ENCODE measurements at places on chromosomes 5 and 9.

DNA sequence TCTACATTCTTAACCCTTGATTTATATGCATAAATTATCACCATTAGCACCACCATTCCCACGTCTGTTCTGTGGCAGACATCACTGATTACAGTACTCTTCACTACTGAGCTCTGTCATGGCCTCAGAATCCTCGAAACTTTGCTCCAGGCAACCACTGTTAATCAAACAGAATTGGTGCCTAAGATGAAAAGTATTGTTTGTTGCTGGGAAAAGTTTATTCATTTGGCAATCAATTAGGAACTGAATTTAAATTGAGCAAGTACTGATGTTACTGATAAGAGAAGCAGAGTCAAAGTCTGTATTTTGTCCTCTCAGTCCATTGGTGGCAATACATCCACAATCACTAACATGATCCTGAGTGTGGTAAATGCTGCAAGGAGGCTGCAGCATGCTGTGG is 12.8 kb downstream of the SLC1A1 start:
- no peak for DNase-seq

- DNase-seq, result no peak
Measured at GRCh38 chr5:57362951-57363350, 119.7 kb downstream of the ACTBL2 start.

DNA sequence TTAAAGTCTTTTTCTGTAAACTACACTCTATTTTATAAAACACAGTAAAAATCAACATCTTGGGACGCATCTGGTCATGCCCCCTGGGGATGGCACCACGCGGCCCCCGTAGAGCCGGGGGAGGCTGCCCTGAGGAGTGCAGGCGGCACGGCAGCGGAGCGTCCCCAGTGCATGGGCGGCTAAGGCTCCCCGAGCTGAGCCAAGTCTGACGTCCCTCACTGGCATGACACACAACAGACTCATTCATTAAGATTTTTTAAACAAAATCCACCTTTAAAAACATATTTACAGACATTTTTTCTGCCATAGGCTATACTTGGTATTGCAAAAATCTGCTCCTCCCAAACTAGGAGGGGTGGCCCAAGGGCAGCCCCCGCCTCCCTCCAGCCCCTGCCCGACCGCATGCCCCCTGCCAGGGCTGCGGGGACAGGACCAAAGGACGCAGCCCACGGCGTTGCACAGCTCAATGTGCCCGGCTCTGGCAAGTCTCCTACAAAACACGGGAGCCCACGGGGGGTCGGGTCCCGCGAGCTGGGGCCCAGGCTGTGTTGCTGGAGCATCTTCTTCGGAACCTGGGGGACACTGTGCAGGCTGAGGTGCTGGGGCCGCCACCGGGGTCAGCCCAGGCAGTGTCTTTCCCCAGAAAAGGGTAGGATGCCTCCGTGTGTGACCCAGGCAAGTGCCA is 11.8 kb upstream of the SEC16A start:
- DNase-seq, result no peak

GRCh38 chr9:9951556-9952160 is 661.1 kb downstream of the PTPRD start:
- DNase-seq, result no peak

DNA sequence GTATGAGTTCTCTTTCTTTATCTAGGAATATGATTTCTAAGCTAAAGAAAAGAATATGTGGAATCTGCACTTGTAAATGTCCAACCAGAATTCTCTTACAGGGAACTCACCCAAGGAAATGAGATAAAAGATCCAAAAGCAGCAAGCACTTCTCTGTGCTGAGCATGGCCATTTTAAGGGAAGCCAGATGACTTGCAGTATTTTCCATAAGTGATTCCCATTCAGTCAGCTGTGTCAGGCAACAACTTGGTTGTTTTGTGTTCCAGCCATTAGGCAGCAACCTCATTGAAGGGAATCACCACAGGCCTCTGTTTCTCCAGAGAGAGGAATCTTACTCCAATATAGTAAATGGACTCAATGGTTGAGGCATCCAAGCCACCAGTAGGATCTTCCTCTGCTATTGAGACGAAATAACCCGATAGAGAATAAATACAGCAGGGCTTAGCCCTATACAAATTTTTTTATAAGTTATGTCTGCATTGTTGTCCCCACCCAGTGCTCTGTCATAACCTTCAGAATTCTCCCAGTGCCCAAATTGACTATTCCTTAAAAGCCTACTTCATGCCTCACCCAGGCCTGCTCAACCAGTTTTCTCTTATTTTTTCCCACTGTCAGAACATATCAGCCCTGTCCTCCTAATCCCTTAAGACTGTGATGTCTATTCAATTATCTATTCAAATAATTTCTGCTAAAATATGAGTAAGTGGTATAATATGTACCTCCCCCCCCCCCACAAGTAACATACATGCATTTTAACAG is 236.6 kb downstream of the PJA2 start:
- no peak for DNase-seq

DNA sequence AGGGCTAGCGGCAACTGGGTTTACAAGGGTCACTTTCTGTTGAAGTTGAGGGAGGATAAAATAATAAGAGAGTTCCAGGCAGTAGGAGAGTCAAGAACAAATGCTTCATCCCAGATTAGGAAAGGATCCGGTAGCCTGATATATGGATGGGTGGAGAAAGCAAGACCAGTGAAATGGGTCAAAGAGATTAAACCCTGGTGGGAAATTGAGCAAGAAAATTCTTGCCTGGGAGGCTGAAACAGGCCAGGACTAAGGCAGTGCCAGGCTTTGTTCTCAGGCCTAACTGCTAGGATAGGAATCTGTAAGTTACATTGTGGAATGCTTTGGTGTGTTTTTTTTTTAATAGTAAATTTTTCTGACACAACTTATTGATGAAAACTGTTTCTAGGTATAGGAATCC is 257.4 kb upstream of the RFX3 start:
- DNase-seq, result no peak

GRCh38 chr9:81719972-81720371 is 30.6 kb upstream of the TLE1 start:
- no peak for DNase-seq

- no peak for DNase-seq
Measured at GRCh38 chr5:72959257-72959656, 3.4 kb downstream of the FCHO2 start.

DNA sequence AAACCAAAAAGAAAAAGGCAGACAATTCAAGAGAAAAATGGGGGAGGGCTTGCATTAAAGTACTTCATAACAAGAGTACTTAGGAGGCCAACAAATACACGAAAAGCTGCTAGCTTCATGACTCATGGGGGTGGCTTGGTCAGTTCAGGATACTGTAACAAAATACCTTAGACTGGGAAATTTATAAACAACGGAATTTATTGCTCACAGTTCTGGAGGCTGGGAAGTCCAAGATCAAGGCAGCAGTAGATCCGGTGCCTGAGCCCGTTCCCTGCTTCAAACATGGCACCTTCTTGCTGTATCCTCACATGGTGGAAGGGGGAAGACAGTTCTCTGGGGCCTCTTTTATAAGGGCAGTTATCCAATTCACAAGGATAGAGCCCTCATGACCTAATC is 111.4 kb downstream of the C9orf50 start:
- DNase-seq, result no peak

GRCh38 chr5:35741971-35742370 is 114.7 kb upstream of the IL7R start:
- DNase-seq, result no peak

GRCh38 chr9:3497857-3498256 is 27.9 kb downstream of the RFX3 start:
- no peak for DNase-seq

GRCh38 chr5:170353961-170354360 is 35.2 kb downstream of the KCNMB1 start:
- DNase-seq, result no peak

DNA sequence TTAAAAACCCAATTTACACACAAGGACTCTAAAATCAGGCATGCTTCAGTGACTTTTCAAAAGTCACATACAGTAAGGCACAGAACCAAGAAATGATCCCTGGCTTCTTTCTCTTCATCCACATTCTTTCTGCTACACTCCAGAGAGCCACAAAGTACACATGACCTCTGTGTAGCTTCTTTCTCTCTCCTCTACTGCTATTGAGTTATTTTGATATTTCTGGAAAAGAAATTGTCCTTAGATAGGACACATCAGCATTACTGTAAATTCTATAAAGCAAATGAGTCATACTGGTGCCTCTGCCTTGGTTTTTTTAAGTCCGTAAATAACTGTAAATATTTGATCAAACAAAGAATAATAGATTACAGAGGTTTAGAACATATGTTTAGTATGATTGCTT is 96.3 kb downstream of the KIAA0825 start:
- no peak for DNase-seq

GRCh38 chr9:16912197-16912596 is 41.7 kb upstream of the BNC2 start:
- DNase-seq, result no peak

DNA sequence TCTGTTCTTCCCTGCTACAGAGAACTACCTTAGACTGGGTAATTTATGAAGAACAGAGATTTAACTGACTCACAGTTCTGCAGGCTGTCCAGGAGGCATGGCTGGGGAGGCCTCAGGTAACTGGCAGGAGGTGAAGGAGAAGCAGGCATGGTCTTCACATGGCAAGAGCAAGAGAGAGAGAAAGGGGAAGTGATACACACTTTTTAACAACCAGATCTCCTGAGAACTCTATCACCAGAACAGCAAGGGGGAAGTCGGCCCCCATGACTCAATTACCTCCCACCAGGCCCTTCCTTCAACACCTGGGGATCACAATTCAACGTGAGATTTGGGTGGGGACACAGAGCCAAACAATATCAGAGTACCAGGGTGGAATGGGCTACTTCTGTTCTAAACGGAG is 766.8 kb downstream of the TLE1 start:
- no peak for DNase-seq

DNA sequence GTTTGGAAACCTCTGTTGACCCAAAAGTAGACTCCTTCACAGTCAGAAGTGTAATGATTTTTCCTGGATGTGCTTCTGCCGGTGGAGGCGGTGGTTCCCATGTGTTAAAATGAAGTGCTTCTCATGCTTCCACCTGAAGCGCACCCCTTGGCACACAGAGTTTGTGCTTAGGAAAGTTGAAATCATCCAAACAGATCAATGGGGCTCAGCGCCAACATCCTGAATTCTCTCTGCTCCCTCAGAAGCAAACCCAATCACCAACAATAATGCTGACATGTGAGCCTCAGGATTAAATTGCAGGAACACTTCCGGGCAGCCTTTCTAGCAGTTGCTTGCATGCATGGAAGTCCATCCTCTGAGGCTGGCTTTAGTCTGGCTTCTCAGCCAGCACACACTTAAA is 71.0 kb downstream of the MED10 start:
- DNase-seq, result no peak

DNA sequence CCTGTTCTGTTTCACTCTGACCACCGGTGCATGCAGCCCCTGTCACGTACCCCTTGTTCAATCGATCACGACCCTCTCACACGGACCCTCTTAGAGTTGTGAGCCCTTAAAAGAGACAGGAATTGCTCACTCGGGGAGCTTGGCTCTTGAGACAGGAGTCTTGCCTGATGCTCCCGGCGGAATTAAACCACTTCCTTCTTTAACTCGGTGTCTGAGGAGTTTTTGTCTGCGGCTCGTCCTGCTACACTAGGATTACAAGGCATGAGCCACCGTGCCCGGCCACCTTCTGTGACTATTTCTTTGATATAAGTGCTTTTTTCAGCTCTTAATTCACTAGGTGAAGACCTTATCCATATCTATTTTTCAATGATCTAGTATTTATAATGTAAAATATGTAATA is 167.5 kb downstream of the TTC39B start:
- DNase-seq, result peak; percentile 30

GRCh38 chr5:31815376-31815775 is 176.4 kb downstream of the PDZD2 start:
- peak; percentile 62 for DNase-seq

DNA sequence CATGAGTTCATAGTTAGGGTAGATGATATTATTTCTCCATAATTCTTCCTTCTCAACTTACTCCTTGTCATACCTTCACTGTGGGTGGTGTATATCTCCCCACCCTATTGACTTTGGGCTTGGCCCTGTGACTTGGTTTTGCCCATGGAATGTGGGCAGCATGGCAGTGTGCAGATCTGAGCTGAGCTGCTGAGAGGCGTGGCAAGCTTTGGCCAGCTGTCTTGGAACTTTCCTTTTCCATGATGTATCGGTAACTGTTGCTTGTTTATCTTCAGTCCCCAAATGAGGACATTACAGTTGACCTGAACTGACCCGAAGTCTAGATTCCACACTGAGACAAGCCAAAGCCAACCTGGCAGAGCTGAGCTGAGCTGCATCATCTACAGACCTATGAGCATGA is 70.4 kb downstream of the RALGPS1 start:
- no peak for DNase-seq

GRCh38 chr9:133141833-133142595 is 21.0 kb upstream of the RALGDS start:
- DNase-seq, result no peak

DNA sequence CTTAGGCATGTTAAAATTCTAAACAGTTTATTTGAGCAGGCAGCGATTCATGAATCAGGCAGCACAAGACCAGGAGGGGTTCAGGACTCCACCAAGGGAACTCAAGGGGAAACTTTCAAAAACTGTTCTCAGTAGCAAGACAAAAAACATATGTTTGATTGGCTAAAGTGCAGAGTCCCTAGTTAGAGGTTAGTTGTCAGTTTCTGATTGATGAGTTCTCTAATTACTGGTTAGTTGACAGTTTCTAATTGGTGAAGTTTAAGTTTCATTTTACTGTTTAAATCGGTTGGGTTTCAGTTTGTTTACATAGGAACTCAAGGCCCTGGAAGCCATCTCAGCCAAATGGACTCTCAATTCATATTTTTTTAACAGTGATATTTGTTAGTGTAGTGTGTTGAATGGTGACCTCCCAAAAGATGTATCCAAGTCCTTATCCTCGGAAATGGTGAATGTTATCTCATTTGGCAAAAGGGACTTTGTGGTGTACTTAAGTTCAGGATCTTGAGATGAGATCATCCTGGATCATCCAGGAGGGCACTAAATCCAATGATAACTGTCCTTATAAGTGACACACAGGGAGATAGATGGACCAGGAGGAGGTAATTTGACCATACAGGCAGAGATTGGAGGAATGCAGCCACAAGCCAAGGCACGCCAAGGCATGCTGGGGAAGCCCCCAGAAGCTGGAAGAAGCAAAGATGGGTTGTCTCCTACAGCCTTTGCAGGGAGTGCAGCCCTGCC is 219.2 kb upstream of the RAI14 start:
- no peak for DNase-seq

DNA sequence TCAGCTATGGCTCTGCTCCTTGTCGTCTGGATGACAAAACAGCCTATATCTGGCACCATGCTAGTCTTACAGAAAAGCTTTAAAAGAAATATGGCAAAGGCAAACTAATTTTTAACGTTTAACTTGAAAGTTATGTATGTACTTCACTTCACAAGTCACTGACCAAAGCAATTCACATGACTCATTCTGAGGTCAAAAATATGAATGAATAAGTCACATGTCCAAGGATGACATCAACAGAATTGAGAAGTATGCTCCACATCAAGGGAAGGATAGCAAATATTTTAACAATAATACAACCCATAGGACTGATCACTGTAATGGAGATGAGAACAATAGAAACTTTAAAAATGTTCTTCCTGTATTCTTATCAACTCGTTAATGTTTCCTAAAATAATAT is 1072.6 kb upstream of the NUDT12 start:
- DNase-seq, result no peak

Data from ELF-1 (cell line).